Fibroblast of upper back skin (primary cell): ENCODE measurements at places on chromosomes 3 and 15.

DNA sequence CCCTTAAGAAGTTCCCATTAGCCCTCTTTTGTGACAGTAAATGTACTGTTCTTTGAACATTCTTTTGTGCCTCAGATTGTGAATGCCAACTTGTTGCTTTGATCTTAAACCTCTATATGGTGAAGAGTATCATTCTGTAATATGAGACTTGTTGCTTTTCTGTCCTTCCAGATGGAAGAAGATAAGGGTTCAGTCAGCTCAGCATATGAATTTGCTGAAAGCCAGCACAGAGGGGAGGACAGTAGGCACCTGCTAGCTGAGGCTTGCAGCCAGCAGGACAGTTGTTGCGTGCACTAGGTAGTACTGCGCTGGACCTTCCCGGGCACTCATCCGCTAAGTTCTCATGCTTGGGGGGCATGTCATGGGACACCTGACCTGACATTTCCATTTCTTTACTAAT, 74.7 kb downstream of the DCUN1D1 start:
- no peak for DNase-seq

- DNase-seq: no peak
Observed at GRCh38 chr3:67292356-67293121, 294.4 kb downstream of the KBTBD8 start.

DNA sequence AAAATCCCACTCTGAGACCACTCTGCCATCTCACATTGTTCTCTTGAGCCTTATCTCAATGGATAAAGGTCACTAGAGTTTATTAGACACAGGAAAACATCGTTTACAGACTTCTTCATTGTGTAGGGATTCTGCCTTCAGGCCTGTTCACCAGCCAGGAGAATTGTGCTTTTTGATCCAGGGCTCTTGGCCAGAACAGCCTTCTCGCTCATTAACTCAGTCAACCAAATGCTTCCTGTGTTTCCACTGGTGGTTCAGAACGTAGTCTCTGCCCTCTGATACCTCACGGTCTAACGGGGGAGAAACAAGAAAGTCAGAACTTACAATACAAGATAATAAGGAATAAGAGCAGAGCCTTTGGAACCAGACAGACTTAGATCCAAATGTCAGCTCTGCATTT, 54.2 kb upstream of the TSEN2 start:
- no peak for DNase-seq

DNA sequence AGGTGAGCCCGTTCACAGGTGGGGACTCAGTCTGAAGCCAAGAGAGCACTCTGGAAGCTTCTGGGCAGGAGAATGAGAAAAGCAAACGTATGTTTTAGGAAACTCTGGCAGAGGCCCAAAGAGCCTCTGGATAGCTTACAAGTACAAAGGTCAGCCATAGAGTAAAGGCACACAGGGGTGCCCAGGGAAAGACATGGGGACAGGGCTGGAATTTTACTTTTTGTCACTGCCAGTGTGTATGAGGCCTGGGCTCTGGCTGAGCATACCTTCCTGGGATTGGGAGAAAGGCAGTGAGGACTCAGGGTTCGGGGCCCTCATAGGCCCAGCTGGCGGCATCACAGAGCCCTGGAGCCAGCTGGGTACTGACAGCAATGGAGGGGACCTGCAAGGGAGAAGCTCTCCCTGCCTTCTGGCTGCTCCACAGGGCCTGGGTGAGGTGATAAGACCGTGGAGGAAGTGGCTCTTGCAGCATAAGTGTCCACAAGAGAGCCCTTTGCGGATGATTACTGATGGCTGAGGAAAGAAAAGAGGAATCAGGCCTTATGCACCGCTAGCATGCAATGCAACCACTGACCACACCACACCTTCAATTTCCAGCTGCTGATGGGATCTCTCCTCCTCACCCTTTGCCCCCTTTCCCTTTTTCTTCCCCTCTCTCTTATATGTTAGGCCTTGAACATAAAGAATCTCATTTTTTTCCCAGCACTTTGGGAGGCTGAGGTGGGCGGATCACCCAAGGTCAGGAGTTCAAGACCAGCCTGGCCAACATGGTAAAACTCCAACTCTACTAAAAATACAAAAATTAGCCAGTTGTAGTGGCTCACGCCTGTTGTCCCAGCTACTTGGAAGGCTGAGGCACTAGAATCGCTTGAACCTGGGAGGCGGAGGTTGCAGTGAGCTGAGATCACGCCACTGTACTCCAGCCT, 25.1 kb upstream of the BCL2L10 start:
- no peak for DNase-seq

DNA sequence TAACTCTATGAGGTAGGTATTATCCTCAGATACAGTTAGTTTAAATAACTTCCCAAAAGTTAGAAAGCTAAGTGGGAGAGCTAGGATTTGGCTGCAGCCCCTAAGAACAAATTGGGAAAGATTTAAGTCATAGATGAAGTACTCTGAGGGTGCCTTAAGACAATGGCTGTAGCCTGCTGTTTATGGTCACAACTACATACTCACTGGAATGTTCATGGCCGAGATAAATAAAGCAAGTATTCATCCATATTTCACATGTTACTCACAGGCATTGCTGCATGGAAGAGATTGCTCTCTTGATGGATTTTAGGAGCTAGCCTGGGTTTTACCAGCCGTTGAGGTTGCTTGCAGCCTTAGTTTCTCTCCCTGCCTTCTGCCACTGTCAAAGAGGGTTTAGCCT, 145.0 kb downstream of the CMSS1 start:
- peak; percentile 87 for DNase-seq

DNA sequence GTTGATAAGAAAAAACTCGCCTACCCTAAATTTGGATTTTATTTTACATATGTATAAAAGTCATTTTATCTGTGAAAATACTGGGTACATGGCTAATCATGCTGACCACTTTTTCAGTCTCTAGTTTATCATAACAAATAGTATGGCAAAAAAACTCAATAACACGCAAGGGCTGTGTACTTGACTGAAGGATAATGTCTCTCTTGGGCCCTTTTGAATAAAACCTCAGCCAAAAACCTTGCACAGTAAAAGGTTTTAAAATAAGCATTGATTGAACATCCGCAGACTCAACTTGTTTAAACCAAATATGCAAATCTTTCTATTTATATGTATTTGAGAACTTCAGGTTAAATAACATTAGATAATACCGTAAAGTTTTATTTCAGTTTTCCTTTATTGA, 285.3 kb downstream of the CADM2 start:
- no peak for DNase-seq

DNA sequence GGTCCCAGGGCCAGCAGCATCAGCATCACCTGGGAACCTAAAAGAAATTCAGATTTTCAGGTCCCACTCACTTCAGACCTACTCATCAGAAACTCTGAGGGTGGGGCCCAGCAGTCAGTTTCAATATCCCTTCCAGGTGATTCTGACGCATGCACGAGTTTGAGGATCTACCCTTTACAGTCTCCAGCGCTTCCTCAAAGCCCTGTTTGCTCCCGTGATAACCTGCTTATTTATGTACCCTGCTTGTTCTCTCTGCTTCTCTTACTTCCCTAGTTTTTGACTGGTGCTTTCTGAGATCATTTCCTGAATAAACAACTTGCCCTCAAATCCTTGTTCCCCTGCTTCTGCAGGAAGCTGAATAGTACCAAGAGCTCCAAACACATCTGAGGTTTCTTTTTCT, 245.3 kb downstream of the ZNF621 start:
- no peak for DNase-seq

DNA sequence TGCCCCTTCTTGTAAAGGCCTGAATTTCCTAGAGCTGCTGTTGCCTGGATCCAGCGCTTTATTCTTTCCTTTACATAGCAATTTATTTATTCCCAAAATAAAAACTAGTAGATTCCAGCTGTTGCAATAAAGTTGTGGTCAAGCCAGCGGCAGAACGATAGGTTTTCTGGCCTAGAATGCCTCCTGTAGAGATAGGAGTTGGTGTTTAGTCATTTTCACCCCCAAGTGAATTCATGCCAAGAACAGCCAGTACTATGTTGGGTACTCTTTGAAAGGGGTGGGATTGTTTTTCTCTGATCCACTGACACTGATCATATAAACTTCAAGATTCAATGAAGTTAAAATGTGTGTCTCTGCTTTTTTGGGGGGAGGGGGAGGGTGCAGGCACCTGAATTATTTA, 69.7 kb downstream of the KLHL25 start:
- DNase-seq: no peak

DNA sequence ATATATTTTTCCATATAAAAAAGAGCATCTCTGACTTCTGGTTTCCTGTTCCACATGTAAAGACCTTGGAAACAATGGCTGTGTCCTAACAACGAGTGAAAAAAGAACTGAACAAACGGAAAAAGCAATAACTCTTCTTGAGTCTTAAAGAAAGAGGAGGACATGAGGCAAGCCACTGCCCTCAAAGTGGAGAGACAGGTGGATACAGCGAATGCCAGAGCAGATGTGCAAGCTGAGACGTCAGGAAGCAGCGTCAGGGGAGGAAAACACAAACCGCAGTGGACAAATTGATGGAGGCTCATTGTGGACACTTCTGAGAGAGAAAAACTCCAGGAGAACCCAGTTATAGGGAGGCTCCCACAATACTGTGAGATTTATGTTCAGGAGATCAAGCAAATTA, 208.0 kb upstream of the MME start:
- no peak for DNase-seq

DNA sequence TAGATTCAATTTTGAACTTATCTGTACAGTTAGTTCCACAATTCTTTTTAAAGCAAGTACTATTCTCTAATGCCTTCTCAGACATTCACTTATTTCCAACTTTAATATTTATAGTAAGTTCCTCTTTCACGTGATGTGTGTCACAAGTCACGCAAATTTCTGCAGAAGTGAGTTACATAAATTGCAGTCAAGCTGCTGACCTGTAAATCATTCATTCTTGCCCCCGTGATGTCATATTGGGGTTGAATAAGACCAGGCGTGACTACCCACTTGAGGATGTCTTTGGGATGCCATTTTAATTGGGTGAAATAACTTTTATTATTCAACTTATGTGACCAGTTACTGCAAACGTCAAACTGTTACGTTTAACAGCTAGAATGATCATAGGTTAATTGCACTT, 15.1 kb downstream of the PPARG start:
- no peak for DNase-seq

DNA sequence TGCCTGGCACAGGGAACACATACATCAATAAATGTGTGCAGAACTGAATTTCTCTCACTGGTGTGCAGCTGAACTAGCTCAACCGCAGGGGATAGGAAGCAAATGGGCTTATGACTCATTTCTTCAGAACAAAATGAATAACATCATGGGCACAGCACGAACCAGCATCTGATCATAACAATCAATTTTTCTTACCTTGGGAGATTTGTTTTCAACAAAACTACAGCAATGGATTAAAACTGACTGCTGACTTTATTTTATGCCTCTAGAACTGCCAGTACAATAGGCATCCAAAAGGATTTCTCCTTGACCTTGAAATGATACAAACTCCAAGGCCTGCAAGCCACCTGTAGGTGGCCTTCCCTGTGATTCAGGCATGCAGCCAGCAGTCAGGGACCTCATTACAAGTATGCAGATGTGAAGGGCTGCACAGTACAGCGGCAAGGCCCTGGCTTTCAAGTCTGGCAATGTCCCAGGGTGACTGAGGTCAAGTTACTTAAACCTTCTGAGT, 26.1 kb downstream of the TAMM41 start:
- peak; percentile 44 for DNase-seq

DNA sequence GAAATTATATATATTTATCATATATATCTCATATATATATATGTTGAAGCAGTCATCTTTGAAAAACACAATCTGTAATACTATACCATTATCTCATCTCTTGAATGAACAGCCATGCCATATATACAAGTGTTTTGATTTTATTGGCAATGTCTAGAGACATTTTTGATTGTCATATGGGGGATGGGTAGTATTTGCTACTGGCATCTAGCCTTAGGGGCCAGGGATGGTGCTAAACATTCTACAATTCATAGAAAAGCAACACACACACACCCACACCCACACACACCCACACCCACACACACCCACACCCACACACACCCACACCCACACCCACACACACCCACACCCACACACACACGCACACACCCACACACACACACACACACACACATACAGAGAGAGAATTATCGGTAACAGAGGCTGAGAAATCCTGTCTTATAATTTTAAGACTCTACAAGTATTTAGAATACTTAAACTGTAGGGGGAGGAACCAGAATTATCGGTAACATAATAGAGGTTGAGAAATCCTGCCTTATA, 11.1 kb upstream of the PIK3R4 start:
- DNase-seq: no peak

GRCh38 chr15:84814916-84815315, 2.2 kb upstream of the ALPK3 start:
- DNase-seq: no peak

DNA sequence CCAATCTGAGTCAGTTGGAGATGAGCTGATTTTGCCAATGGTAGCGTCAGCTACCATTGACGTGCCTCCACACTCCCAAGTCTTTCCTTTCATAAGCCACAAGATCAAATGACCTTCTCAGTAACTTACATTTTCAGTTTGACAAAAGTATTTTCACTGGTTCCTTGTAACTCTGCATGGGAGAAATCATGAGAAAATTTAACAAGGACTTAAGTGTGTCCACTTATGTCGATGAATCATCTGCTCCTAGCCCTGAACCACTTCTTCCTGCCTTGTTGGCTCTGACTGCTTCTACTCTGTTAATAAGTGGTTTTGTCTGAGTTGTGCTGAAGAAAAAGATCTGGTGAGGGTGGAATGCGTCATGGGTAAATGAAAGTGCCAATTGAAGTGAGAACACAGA, 101.2 kb downstream of the NFKBIZ start:
- DNase-seq: peak; percentile 83

DNA sequence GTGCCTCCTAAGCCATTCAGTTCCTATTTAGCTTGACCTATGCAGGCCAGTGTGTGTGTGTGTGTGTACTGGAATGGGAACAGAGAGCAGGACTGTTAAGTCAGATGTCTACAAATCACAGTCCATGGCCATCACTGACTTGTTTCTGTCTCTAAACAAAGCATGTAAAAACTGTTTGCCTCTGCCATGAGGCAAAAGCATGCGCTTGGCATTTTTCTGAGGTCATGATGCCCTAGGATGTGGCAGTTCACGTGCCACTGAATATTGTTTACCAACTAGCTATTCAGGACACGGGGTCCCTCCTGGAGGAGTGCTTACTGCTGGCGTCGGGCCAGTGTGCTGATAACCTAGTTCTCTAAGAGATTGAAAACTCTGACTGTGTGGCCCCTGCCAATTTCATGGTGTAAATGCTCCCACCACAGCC, 8.2 kb upstream of the ATP13A3 start:
- DNase-seq: no peak

DNA sequence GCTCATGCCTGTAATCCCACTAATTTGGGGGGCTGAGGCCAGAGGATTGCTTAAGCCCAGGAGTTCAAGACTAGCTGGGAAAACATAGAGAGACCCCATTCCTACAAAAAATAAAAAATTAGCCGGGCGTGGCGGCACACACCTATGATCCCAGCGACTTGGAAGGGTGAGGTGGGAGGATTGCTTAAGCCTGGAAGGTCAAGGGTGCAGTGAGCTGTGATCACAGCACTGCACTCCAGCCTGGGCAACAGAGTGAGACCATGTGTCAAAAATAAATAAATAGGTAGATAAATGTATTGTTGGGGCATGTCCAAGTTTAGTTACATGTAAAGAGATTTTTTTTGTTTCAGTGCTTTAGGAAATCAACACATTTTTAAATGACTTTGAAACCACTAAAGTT, 36.4 kb downstream of the SLC12A1 start:
- no peak for DNase-seq
